ENCODE measurements at places on chromosomes 16 and 17.
A peak's percentile ranks its signal among the peaks of the same experiment; 100 is the strongest.

GRCh38 chr16:10579965-10580882 is at the start of gene EMP2:
Gene EMP2 (minus strand): TSS chr16:10580598. CDS start chr16:10547617, 32,981 bp downstream.
- DNase-seq: peak; percentile 76

- DNase-seq: peak; percentile 90
Measured at GRCh38 chr17:68821860-68822696, 133.1 kb downstream of the ABCA8 start.

GRCh38 chr16:12876778-12877177 is 24.6 kb upstream of the SHISA9 start:
- no peak for DNase-seq

DNA sequence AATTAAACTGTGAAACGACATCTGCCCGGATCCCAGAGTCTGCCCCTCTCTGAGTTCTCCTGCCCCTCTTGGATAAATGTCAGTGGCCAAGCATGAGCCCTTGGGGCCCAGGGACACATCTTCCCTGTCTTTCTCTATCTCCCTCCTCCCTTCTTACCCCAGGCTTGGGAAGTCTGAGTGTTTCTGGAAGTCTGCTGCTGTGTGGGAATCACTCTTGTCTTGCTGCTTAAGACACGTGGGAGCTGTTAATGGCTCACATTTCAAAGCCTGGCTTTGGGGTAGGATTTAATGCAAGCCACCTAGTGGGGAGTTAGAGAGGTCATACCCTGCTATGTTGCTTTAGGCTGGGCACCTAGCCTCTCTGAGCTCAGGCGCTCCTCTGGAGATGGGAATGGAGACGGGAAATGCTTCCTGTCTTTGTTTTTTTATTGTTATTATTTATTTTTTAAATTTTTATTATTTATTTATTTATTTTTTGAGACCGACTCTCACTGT is 218.5 kb upstream of the CIBAR2 start:
- peak; percentile 80 for DNase-seq

- peak; percentile 100 for DNase-seq
Measured at GRCh38 chr17:59786536-59787319, 79.3 kb downstream of the VMP1 start.

All from cardiac fibroblast (primary cell).